Cerebellar nuclear complex (tissue), 1 donor: ENCODE measurements at places on chromosomes 2 and 18.

- DNase-seq: no peak
Measured at GRCh38 chr2:217801711-217802110, 201.1 kb downstream of the TNS1 start.

GRCh38 chr18:46069524-46069923, 2.5 kb downstream of the PSTPIP2 start:
- no peak for DNase-seq

DNA sequence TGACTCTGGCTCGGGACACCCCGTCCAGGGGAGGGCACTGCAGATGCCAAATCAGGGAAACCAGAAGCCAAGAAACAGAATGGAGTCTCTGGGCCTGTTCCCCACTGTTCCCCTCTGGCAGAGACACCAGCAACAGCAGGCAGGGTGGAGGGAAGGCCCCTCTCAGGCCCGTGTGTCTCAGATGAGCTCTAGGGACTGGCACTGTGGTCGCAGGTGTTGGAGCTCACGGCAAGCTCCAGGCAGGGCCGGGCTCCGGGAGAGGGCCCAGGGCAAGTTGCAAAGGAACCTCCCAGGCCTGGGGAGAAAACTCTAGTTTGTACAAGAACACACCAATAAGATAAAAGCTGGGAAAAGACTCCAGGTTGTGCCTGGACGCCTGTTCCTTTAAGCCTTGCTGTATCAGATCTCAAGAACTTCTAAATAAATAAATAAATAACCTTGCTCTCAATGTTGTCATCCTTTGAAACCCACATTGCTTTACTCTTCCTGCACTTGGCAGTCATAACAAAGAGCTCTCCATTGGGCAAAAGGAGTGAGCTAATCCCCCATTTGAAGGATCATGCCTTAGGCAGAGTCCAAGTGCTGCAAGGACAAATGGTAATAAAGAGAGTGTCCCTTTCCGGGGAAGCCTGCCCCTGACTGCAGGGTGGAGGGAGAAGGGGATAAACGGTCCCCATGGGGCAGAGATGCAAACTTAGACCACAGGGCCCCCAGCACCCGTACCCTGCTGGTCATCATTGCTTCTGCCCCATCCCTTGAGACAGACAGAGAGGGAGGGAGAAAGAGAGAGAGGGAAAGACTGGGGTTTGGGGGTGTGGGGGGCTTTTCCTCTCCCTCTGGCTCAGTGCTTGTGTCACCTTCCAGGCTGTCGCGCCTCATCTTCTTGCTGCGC, 33.3 kb downstream of the CNGA3 start:
- no peak for DNase-seq

DNA sequence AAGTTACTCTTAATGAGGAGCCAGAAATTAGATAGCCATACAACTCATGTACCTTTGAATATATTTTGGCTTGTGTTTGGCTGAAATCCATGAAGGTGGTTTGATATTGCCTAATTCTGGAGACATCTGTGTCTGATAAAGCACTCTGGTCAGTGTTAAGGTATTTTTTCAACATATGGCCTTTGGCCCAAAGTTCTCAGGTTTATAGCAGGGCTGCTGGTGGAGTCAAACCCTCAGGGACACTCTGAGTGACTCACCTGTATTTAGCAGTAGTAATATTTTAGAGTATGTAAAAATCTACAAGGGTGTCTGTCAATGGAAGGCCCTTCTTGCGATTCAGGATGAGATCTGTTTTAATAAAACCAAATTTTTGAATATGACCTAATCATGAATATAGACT, 666.5 kb downstream of the SLC4A3 start:
- no peak for DNase-seq

GRCh38 chr2:68309426-68309825, 10.3 kb downstream of the CNRIP1 start:
- no peak for DNase-seq

- DNase-seq: no peak
Measured at GRCh38 chr2:7075834-7076233, 158.6 kb downstream of the RNF144A start.

DNA sequence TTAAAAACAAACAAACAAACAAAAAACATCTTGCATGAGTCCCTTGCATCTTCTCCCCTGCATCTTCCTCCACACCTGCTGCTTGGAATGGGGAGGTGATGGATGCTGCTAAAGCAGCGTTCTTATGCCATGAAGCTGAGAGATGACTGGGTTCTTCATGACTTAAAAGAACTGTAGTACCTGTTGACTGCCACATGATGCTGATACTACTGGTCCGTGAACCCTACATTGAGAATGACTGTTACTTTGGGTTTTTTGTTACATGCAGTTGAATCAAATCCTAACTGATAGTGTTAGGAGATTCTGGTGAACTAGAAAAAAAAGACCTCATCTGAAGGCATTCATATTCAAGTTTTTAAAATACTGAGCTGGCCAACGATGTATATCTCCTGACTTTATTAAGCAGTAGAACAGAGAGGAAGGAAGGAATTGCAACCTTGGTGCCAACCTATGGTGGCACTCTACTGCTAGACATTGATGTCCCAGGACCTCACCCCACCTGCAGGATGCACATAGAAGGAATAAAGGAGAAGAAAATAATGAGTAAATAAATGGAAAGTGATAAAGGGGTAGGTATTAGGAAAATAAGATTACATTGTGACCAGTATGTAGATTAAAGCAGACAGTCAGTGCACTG, 63.2 kb upstream of the SPAG16 start:
- DNase-seq: no peak
